H54 (cell line): ENCODE measurements at places on chromosomes 11 and 22.

- no peak for DNase-seq
Measured at GRCh38 chr11:38013157-38013556, 1415.1 kb upstream of the RAG2 start.

DNA sequence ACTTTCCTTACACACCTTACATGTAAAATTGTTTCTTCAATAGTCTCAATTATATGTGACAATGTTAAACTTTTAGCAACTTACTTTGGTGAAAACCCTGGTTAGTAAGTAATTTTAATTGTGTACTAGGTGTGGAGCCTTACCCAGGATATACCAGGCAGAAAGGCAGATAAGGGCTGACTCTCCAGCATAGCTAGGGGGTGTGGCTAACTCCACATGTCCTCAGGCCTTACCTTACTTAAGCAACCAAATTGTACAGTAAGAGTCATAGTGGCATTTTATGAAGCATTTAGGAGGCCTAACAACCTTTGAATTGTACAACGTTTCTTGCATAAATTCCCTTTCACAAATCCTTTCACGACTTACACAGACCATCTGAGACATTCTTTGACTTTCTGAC is 118.2 kb upstream of the OR9Q1 start:
- no peak for DNase-seq

- no peak for DNase-seq
Measured at GRCh38 chr11:64694026-64694755, 28.8 kb downstream of the NRXN2 start.

GRCh38 chr22:32754413-32755041 is 47.0 kb upstream of the TIMP3 start:
- DNase-seq = peak; percentile 23

DNA sequence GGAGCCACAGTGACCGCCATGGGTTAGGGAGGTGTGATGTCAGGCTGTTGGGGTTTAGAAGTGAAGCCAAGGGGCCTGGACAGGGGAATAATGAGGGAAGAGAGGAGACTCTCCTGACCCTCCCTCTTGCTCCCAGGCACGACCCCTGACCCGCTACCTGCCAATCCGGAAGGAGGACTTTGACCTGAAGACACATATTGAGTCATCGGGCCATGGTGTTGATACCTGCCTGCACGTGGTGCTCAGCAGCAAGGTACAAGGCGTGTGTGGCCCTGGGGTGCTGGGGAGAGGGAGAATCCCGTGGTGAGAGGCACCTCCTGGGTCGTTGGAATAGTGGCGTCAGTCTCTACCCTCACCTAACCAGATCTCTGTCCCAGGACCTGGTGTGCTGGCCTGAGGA is 29.5 kb downstream of the TREH start:
- DNase-seq = no peak

DNA sequence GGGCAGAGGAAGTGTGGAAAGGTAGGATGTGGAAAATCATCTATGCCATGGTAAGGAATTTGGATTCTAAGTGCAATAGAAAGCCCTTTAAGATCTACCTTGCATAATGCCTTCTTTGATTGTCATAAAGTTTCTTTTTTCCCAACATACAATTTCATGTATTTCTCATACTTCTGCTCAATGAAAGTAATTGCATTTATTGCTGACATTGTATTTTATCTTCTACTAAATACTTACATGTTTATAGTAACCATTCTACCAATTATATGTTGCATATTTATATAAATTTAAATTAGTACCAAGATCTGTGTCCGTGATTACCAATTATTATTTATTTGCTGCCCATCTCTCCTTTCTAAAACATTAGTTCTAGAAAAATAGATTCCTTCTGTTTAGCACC is 114.8 kb downstream of the CNTN5 start:
- no peak for DNase-seq

- no peak for DNase-seq
Measured at GRCh38 chr11:87072787-87073186, 35.1 kb downstream of the TMEM135 start.

DNA sequence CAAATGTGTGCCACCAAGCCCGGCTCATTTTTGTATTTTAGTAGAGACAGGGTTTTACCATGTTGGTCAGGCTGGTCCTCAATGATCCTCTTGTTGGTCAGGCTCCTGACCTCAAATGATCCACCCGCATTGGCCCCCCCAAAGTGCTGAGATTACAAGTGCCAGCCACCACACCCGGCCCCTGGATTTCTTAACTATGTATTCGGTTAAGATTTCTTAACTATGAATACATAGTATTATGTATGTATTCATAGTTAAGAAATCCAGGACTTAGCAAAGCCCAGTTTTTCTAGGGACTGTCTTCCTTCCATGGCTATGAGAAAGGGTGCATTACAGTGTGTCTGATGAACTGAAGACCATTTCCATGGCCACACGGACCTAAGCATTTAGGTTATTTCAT is 1.7 kb downstream of the C11orf91 start:
- no peak for DNase-seq

GRCh38 chr11:114478768-114479167 is 39.5 kb downstream of the REXO2 start:
- no peak for DNase-seq

GRCh38 chr22:43531651-43532050 is 119.8 kb downstream of the MPPED1 start:
- DNase-seq = no peak

GRCh38 chr22:48097723-48098122 is 1335.3 kb downstream of the TBC1D22A start:
- no peak for DNase-seq

DNA sequence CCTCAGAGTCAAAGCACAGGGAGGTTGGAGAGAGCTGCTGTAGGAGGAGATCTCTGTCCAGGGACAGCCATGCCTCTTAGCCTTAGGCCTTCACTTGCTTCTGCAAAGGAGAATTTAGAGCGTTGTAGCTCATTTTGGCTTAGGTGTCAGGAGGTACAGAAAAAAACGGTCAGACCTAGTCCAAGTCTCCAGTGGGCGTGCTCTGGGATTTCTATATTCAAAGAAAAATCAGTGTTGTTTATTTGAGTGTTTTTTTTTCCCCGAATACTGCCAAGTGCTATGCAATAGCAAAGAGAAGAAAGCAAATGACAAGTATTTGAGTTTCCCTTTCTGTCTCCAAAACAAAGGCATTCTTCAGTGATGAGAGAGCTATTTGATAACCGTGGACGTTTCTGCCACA is 22.7 kb upstream of the OPCML start:
- no peak for DNase-seq

GRCh38 chr22:47288680-47289079 is 526.2 kb downstream of the TBC1D22A start:
- DNase-seq = no peak

DNA sequence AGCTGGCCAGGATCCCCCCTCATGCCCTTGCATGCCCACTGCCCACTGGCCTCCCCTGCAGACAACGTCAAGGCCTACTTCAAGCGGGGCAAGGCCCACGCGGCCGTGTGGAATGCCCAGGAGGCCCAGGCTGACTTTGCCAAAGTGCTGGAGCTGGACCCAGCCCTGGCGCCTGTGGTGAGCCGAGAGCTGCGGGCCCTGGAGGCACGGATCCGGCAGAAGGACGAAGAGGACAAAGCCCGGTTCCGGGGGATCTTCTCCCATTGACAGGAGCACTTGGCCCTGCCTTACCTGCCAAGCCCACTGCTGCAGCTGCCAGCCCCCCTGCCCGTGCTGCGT is 7.9 kb downstream of the AIP start:
- DNase-seq = no peak

DNA sequence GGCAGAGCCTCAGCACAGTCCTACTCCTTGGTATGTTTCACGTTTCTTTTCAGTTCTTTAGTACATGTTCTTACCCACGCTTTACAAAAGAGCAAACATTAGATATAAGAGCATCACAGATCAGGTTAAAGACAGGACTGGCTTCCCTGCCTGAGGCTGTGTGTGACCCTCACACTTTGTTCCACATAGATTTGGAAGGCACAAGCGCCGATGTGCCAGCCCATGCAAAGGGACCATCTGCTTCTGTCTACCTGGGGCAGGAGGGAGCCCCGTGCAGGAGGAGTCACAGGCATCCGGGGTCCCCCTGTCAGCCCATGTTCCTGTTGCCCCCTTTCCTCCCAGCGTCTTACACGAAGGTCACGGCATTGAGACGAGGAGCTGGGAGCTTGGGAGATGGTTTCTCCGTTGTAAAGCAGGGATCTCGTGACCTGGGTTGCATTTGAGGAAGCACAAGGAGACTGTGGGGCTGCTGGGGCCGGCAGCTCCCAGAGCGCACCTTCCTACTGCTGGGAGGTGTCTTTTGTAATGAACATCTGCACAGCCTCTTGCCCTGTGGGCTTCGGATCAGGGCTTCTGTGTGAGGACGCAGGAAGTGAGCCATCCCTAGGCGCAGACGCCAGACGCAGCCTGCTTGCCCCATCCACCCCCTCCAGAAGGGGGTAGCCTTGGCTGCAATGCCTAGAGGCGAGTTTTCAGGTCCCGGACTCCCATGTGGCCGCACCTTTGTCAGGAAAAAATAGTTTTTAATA is 72.6 kb downstream of the SCN3B start:
- no peak for DNase-seq

DNA sequence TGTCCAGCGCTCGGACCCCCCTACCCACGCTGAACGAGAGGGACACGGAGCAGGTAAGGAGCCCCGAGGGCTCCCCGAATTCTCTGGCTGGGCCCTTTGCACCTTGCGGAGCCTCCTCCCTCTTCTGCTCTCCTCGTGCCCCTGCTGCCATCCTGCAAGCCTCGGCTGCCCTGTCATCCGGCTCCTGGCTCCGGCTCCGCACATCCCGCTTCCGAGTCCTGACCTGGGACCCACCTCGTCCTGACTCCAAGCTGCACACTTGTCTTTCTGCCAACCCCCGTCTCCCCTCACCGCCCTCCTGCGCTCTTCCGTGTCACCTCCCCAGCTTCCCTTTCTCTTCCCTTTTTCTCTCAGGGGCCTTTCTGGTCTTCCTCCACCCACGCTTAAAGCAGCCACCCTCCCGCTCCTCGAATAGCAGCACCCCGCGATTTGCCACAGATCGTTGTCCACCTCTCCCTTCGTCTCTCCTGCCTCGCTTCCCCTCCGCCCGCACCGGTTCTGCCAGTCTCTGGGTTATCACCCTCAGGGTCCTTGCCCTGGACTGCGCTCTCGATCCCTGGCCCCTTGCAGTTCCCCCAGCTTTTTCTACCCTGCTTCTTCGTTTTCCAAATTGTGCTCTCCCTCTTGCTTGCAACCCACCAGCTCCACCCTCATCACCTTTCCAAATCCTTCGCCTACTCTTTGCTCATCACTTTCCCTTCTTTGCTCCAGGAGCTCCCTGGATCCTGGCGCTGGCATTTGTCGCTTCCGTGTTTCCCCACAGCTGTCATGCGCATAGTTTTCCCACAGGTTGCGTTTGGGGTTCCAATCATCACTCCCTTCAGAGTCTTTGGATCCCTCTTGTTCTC is 822 bp downstream of the MARK2 start:
- DNase-seq = no peak

- DNase-seq = no peak
Measured at GRCh38 chr11:129652835-129653234, 162.8 kb upstream of the TMEM45B start.

DNA sequence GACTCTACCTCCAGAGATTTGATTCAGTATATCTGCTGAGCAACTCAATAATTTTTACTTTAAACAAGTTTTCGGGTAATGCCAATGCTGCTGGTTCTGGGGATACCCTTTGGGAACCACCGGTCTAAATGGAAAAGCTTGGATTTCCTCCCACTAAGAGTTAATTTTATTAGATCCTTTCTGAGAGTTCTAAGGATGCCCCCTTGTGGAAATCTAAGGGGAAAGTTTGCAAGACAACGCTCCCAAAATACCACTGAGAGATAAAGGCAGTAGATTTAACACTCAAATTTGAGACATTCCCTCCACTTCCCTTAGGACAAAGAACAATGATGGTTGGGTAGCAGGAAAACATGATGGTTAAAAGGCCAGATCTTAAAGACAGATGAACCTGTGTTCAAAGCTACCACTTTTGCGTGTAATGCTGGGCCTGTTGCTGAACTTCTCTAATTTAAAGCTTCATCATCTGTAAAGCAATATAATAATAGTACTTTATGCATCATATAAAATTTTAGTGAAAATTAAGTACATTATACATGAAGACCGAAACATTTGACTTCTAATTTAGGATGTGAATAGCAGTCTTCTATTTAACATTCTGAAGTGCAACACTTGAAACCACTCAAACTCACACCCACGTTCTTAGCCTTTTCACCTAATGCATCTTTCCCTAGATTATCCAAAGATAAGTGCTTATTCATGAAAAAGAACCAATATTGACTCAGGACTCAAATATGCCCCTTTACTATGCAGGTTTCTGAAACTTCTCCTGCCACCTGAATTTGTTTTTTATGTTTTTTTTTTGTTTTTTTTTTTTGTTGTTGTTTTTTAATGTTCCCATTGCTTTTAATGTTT is 110.1 kb upstream of the LUZP2 start:
- no peak for DNase-seq

DNA sequence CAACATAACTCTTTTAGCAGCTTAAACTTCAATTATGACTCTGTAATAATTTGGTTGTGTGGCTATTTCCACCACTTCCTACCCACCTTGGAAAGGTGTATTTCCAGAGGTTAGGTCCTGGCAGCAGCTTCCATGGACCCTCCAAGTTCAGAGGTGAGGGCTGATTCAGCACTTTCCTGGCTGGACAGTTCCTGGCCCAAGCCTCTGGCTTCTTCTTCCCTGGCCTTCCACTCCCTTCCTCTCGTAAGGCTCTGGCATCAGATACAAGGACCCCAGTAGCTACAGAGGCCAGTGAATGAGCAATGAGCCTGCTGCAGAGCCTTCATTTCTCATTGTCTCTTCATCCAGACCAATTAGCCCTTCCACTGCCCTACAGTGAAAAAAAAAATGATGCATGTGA is 98.1 kb upstream of the KIRREL3 start:
- no peak for DNase-seq

- no peak for DNase-seq
Measured at GRCh38 chr11:91587131-91587530, 637.5 kb upstream of the FAT3 start.

DNA sequence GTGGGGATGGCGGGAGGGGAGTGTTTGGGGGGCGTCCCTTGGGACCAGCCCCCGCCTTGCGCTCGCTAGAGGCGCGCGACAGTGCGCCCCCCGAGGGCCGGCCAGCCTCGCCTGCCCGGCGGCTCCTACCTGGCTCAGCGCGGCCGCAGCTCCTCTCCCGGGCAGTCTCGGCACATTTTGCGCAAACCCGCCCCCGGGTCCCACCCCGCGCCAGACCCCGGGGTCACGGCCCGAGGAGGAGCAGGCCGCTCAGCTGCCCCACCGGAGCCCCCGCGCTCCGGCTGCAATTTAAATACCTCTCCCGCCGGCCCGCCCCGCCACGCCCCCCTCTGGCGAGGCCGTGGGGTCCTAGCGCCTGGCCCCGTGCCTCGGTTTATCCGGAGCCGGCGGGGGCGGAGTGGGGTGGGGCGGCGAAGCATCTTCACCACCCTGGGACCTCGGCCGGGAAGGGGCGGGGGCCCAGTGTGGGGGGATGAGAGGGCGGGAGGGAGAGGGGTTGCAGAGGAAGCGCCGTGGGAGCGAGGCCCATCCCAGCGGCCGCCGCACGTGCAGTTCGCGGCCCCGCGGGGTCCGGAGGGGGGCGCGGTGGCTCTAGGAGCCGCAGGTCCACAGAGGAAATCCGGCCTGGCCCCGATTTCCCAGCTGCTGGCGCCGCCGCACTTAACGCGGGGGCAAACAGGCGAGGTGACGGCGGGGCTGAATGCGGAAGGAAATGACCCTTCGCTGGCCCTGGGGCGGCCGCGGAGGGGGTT is at the start of gene LRRC32:
TSS of gene LRRC32 (minus strand) at position 263 of the 752 bp plus-strand sequence. CDS start 4,793 bp downstream, outside the sequence.
- no peak for DNase-seq

- no peak for DNase-seq
Measured at GRCh38 chr11:69711822-69712801, 8.3 kb upstream of the FGF19 start.
